ENCODE measurements at places on chromosomes 1 and 21.

DNA sequence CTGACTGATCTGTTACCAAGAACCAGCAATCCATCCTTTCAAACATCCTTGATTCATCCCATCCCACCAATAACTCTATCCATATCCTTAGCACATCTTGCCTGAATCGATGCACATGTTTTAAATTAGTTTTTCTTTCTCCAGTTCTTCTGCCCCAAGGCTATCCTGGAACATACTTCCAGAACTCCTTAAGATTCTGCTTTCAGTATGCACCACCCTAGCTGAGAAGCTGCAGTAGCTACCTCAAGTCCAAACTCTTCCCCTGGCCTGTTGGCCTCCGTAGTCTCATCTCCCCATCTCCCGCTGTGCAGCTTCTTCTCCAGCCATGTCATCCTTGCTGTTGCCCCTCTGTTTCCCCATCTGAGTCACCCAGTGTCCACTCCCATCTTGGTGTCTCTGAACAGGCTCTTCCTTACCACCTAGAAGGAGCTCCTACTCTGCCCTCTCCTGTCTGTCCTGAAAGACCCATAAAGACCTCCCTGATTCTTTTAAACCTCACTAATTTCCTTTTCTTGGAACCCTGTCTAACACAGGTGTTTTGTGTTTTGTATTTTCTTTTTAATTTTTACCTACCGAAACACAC is 108.0 kb downstream of the SGIP1 start:
- no peak for DNase-seq

- no peak for DNase-seq
Observed at GRCh38 chr21:16713331-16714117, 799.3 kb upstream of the CXADR start.

DNA sequence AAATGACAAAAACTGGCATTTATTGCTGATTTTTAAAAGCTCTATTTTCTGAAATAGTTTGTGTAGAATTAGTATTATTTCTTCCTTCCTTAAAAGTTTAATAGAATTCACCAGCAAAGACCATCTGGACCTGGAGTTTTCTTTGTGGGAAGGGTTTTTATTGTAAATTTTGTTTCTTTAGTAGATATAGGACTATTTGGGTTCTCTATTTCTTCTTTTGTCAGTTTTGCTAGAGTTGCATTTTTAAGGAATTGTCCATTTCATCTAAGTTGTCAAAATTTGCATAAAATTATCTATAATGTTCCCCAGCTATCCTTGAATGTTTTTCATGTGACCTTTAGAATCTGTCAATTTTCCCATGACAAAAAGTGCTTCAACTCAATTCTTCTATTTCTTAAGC is 28.8 kb upstream of the LRP8 start:
- no peak for DNase-seq

- no peak for DNase-seq
Observed at GRCh38 chr21:44603109-44603875, 2.9 kb downstream of the KRTAP10-7 start.

DNA sequence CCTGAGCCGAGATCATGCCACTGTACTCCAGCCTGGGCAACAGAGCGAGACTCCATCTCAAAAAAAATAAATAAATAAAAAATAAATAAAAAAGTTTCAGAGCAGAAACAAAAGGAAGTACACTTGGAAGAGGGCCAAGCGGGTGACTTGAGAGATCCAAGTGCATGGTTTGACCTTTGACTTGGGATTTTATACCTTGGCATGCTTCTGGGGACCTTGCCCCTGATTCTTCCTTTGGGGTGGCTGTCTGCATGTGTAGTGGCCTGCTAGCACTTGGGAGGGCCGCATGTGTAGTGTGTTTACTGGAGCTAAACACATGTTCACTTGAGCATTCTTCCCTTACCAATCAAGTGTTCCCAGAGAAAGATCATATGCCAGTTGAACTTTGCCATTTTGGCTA is 114.0 kb downstream of the DTL start:
- no peak for DNase-seq

- DNase-seq, result no peak
Observed at GRCh38 chr1:25618433-25618808, 1.8 kb downstream of the MAN1C1 start.

DNA sequence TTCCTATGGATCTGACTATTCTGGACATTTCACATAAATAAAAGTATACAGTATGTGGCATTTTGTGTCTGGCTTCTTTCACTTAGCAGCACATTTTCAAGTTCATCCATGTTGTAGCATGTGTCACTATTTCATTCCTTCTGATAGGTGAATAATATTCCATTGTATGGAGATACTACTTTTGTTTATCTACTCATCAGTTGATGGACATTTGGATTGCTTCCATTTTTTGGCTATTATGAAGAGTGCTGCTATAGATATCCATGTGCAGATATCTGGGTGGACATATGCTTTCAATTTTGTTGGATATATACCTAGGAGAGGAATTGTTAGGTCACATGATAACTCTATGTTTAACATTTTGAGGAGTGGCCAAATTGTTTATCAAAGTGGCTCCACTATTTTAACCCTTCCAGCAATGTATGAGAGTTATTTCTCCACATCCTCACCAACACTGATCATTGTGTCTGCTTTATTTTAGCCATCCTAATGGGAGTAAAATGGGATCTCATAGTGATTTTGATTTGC is 21.9 kb upstream of the MEF2D start:
- DNase-seq, result no peak

GRCh38 chr1:40630488-40631223 is 34.8 kb downstream of the RIMS3 start:
- DNase-seq, result no peak

- no peak for DNase-seq
Observed at GRCh38 chr1:232440325-232441035, 189.5 kb downstream of the SIPA1L2 start.

GRCh38 chr1:12434174-12434573 is 183.8 kb downstream of the DHRS3 start:
- no peak for DNase-seq

Measured in NCI-H1436 treated with DMSO at 0.1 percent for 48 hours (cell line).